ENCODE measurements at places on chromosomes 1 and 21. TPM values are rescaled to one million over a fixed set of nuclear protein-coding genes. Genes with fewer than 3 reads are reported as not detected.

DNA sequence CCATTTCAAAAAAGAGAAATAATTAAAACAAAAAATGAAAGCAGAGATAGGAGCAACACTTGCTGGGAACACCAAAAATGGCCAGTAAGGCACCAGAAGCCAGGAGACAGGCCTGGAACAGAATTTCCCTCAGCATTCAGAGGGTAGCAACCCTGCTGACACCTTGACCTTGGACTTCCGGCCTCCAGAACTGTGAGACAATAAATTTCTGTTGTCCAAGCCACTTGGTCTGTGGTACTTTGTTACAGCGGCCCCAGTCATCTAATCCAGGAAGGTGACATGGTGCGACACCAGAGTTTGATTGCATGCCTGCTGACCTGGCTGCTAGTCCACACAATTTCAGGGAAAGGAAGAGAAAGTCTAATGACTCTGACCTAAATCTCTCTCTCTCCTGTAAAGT is 10.6 kb upstream of the RAB4A start:
- no peak for DNase-seq
- no peak overlapping the region for H3K4me3 ChIP-seq
- peaks cover 6% of the 10 kb centered on the region for H3K4me1 ChIP-seq
- H3K27ac ChIP-seq: no peak overlapping the region
- no peaks in the 10 kb centered on the region for H3K27me3 ChIP-seq
- H3K36me3 ChIP-seq: no peaks in the 10 kb centered on the region

- DNase-seq: no peak
- H3K36me3 ChIP-seq: no peaks in the 10 kb centered on the region
- no peaks in the 10 kb centered on the region for H3K4me1 ChIP-seq
These were observed 339.8 kb downstream of the OMA1 start for GRCh38 chr1:58206749-58207148.

DNA sequence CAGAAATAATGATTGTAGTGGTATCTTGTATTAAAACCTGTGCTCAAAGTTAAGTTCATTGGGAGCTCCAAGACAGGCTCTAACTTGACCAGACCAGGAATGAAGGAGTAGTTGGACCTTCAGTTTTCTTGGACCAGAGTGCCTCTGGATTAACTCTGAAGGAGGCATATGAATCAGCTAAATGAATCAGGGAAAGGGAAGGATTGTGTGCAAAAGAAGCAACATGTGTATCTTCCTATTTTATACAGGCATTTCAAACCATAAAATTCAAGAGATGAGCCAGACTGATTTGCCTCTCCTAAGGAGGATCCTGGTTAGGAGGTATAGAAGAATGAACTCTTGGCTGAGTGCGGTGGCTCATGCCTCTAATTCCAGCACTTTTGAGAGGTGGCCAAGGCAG is 71.4 kb downstream of the CC2D1B start:
- H3K27ac ChIP-seq: no peak overlapping the region
- no peaks in the 10 kb centered on the region for H3K4me1 ChIP-seq
- peaks cover 1% of the 10 kb centered on the region for H3K27me3 ChIP-seq

GRCh38 chr1:3019516-3020051 is 1.7 kb upstream of the ACTRT2 start:
- H3K4me3 ChIP-seq: no peak overlapping the region
- no peak overlapping the region for H3K27ac ChIP-seq
- H3K36me3 ChIP-seq: no peaks in the 10 kb centered on the region
- H3K4me1 ChIP-seq: no peaks in the 10 kb centered on the region
- no peak for DNase-seq

GRCh38 chr1:209564849-209565248 is 18.7 kb upstream of the CAMK1G start:
- peaks cover 51% of the 10 kb centered on the region for H3K27me3 ChIP-seq
- peaks cover 4% of the 10 kb centered on the region for H3K4me1 ChIP-seq
- H3K36me3 ChIP-seq: no peaks in the 10 kb centered on the region
- H3K27ac ChIP-seq: no peak overlapping the region
- H3K4me3 ChIP-seq: no peak overlapping the region

DNA sequence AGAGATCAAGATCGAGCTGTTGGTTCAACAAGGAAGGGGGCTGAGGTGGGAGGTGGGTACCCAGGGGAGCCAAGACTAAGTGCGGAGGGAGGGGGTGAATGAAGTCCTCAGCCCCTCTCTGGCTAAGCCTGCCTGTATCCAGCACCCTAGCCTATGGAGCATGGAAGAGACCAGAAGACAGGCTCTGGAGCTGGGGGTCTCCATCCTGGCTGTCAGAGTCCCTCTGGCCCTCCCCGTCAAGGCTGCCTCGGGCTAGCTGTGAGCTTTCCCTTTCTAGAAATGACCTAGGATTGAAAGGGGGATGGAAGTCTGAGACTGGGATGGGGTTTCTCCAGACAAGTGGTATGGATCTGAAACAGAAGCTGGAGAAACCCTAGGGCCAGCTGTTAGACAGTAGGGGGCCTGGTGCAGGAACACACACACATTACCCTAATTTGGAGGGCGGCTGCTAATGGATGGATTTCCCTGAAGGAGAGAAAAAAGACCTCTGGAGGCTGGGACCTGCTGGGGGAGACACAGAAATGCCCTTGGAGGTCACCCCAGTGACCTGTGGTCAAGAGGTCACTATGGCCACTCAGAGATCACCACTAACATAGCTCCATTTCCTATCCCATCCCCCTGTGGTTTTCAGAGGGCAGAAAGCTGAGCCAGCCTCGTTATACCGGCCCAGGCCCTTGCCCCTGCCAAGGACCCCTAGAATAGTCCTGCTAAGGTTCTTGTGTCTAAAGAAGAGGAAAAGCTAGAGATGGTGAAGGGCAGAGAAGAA is 107.8 kb downstream of the TMEM53 start:
- no peak overlapping the region for H3K4me3 ChIP-seq
- H3K4me1 ChIP-seq: no peaks in the 10 kb centered on the region
- no peaks in the 10 kb centered on the region for H3K36me3 ChIP-seq
- peaks cover 21% of the 10 kb centered on the region for H3K27me3 ChIP-seq

GRCh38 chr1:201647722-201648065 is 108.8 kb downstream of the NAV1 start:
- no peak for DNase-seq
- no peak overlapping the region for H3K27ac ChIP-seq
- peaks cover 45% of the 10 kb centered on the region for H3K27me3 ChIP-seq
- H3K4me1 ChIP-seq: peaks cover 4% of the 10 kb centered on the region

- no peaks in the 10 kb centered on the region for H3K36me3 ChIP-seq
- no peak overlapping the region for H3K4me3 ChIP-seq
- no peak overlapping the region for H3K27ac ChIP-seq
These were observed 17.5 kb downstream of the ASAP3 start for GRCh38 chr1:23466423-23466989.

Gene RNU5D-1
- total RNA-seq: not detected

- peaks cover 37% of the 10 kb centered on the region for H3K36me3 ChIP-seq
- no peak for DNase-seq
- peaks cover 49% of the 10 kb centered on the region for H3K4me1 ChIP-seq
- peak overlapping the region; percentile 73 for H3K27ac ChIP-seq
- H3K4me3 ChIP-seq: peak overlapping the region; percentile 94
These were observed 740 bp downstream of the ZNF691 start for GRCh38 chr1:42847111-42847595.

Gene AMY2A
- not detected for total RNA-seq

Gene PDC
- total RNA-seq: not detected

- peaks cover 4% of the 10 kb centered on the region for H3K4me1 ChIP-seq
- no peaks in the 10 kb centered on the region for H3K27me3 ChIP-seq
- no peak for DNase-seq
- no peak overlapping the region for H3K4me3 ChIP-seq
- no peaks in the 10 kb centered on the region for H3K36me3 ChIP-seq
These were observed 130.0 kb upstream of the ZNHIT6 start for GRCh38 chr1:85838238-85838637.

Gene PSRC1
- not detected for total RNA-seq

DNA sequence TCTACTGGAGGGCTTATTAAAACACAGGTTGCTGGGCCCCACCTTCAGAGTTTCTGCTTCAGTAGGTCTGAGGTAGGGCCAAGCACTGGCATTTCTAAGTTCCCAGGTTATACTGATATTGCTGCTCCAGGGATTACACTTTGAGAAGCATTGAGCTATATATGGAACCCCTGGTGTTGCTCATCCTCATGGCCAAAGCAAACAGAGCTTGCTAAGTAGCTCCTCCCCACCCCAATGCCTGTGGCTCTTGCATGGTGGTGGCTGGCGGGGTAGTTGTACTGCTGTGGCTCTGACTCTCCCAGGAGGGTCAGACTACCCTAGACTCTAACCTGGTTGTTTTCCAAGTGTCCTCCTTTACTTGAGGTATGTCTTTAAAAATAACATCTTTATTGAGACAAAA is 143.6 kb downstream of the SPATA46 start:
- peaks cover 11% of the 10 kb centered on the region for H3K27me3 ChIP-seq
- H3K4me1 ChIP-seq: peaks cover 12% of the 10 kb centered on the region
- H3K36me3 ChIP-seq: no peaks in the 10 kb centered on the region
- H3K27ac ChIP-seq: no peak overlapping the region
- H3K4me3 ChIP-seq: no peak overlapping the region

GRCh38 chr1:200610846-200611245 is 9.7 kb downstream of the KIF14 start:
- no peaks in the 10 kb centered on the region for H3K36me3 ChIP-seq
- H3K4me3 ChIP-seq: no peak overlapping the region
- no peaks in the 10 kb centered on the region for H3K27me3 ChIP-seq
- no peaks in the 10 kb centered on the region for H3K4me1 ChIP-seq
- DNase-seq: no peak

Gene IGSF5
- not detected for total RNA-seq

Gene SPRR1B
- total RNA-seq: not detected

DNA sequence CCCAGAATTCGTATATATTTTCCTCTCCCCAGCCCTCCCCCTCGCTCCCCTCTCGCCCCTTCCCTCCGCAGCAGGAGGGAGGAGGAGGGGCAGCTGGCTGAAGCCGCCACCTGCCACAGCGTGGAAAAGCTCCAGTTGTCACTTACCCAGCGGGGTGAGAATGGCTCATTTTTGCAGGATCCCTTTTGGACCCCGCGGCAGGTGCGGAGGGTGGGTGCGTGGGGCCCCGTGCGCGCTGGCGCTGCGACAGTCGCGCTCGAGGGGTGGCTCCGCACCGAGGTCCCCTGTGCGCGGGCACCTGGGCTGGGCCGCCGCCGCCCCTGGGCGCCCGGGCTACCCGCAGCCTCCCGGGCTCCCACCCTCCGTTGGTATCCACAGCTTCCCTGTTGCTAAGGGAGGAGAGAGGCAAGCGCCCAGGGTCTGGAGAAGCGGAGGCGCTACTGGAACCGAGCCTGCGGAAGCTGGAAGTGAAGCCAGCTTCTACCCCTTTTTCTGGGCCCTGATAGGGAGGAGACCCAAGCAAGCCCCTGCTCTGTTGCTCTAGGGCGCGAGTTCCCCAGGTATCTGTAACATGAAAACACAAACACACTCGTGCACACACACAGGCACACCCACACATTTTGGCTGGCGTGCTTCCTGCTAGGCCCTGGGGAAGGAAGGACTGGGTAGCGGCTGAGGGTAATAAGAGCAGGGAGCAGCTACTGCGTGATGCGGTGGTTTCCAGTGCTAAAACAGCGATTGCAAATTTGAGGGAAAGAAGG is at the start of gene ERICH3:
Gene ERICH3, minus strand, starts transcription at position 442 of the 761 bp plus-strand sequence. Its CDS starts 273 bp downstream, at position 169.
- DNase-seq: no peak
- H3K4me3 ChIP-seq: peak within 1 kb of the TSS; percentile 53
- H3K27me3 ChIP-seq: peaks cover 23% of the 10 kb centered on the region
- no peaks in the 10 kb centered on the region for H3K36me3 ChIP-seq
- H3K4me1 ChIP-seq: peaks cover 20% of the 10 kb centered on the region

- no peaks in the 10 kb centered on the region for H3K27me3 ChIP-seq
- H3K4me1 ChIP-seq: peaks cover 22% of the 10 kb centered on the region
- peak within 1 kb of the TSS; percentile 53 for H3K27ac ChIP-seq
- H3K36me3 ChIP-seq: peaks cover 7% of the 10 kb centered on the region
These were observed at the start of gene TAS1R3 for GRCh38 chr1:1331068-1331965. TSS of gene TAS1R3 (plus strand) at chr1:1331280. CDS start at chr1:1331346, 66 bp downstream.

DNA sequence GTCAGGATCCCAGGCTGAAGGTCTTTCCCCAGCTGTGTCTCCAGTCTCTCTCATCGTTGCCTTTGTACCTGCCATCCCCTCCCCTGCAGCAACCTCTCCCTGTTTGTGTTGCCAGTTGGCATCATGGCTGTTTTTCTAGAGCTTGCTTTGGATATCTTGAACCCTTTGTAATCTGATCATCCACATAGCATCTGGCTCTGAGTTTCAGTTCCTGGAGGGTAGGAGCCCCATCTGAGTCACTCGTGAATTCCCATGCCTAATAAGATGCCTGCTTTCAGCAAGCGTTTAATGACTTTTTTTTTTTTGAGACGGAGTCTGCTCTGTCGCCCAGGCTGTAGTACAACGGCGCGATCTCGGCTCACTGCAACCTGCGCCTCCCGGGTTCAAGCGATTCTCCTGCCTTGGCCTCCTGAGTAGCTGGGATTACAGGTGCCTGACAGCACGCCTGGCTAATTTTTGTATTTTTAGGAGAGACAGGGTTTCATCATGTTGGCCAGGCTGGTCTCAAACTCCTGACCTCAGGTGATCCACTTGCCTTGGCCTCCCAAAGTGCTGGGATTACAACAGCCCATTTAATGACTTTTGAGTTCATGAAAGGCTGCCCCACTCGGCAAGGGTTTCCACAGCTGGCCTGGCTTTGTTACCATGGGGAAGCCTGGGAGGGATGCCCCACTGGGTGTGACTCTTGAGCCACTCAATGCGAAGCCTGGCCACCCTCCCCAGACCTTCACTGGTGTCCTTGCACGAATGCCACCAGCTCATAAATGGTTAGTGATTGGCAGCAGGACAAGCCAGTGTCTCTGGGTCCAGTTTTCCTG is 11.9 kb downstream of the ALPL start:
- peak overlapping the region; percentile 39 for H3K4me3 ChIP-seq
- DNase-seq: no peak
- peak overlapping the region; percentile 81 for H3K27ac ChIP-seq
- H3K36me3 ChIP-seq: no peaks in the 10 kb centered on the region

DNA sequence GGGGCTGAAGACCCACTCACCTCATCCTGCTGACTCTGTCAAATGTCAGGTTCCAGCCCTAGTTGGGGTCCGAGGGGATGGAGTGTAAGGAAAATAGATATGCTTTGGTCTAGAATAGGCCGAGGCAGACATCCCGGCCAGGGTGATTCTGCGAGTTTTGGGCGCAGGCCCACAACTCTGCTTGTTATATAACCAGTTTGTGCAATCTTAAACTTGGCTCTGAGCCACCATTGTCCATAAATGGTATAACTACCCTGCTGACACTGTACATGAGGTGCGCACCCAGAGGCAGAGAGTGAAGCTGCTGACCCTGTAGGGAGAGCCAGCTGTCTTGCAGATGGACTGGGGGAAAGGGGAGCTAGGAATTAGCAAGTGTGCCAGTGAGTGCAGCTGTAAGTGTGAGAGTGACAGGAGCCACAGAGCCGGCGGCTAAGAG is 1388.8 kb downstream of the AMY1C start:
- H3K36me3 ChIP-seq: no peaks in the 10 kb centered on the region
- H3K27me3 ChIP-seq: no peaks in the 10 kb centered on the region
- H3K27ac ChIP-seq: no peak overlapping the region
- no peaks in the 10 kb centered on the region for H3K4me1 ChIP-seq
- H3K4me3 ChIP-seq: no peak overlapping the region

DNA sequence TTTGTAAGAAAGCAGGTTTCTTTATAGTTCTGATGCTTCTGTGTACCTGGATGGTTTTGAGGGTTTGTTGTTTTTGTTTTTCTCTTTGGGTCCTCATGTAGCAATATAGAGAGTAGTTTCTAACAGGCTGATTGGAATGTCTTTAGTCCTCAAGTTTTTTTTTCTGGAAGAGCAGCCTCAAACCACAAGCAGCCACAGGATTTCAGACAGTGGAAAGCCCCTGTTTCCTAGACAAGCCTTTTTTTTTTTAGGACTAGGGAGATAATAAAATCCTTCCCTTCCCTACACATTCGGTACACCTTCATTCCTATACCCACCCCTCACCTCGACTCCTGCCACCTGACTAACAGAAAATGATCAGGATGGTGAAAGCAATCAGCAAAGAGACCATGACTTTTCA is 47.6 kb downstream of the ACP6 start:
- no peak overlapping the region for H3K27ac ChIP-seq
- peaks cover 24% of the 10 kb centered on the region for H3K36me3 ChIP-seq
- no peaks in the 10 kb centered on the region for H3K27me3 ChIP-seq
- no peak overlapping the region for H3K4me3 ChIP-seq

Measured in activated B cell treated with CpG ODN at 0.5 μM for 24 hours (primary cell).